ENCODE measurements at places on chromosomes 1 and 21.
A peak's percentile ranks its signal among the peaks of the same experiment; 100 is the strongest.

GRCh38 chr1:216119600-216119999 lies 303.6 kb downstream of the USH2A start:
- DNase-seq = no peak

GRCh38 chr1:193090865-193091264 lies 14.3 kb downstream of the GLRX2 start:
- no peak for DNase-seq

DNA sequence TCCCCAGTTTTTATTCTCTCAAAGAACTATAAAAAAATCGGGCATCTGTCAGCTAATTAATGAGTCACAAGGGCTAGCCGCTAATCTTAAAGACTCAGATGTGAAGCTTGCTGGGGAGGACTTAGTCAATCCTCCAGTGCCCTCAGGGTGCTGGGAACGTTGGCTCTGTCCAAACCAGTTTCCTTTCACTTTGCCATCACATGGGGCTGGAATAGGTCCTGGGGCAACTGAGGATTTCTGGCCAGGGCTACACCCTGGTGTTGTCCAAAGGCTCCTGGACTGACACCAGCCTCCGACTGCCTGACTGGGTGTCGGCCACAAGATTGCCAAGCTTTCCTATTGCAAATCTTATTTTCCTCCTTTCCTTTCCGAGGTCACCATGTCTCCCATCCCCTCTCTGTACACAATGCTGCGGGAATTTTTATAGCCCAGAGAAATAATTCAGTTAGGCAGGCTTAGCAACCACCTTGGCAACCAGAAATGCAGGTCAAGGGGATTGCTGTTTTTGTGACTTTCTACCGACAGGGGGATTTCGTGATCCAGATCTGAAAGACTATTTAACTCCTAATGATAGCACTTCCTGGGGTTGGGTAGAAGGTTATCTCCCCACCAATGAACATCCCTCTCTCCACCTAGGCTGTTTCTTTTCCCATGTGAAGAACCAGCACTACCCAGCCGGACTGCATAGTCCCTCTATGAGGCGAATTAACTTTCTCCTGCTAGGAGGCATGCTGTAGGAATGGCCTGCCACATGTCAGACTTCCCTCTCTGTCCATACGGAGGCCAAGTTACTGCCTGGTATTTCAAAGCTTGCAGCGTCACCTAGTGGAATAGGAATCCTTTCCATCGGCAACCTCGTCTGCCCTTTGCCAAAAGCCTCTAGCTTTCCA lies 29.9 kb upstream of the CTBS start:
- no peak for DNase-seq

- peak; percentile 40 for DNase-seq
Measured at GRCh38 chr1:41499591-41499990, 15.1 kb upstream of the EDN2 start.

DNA sequence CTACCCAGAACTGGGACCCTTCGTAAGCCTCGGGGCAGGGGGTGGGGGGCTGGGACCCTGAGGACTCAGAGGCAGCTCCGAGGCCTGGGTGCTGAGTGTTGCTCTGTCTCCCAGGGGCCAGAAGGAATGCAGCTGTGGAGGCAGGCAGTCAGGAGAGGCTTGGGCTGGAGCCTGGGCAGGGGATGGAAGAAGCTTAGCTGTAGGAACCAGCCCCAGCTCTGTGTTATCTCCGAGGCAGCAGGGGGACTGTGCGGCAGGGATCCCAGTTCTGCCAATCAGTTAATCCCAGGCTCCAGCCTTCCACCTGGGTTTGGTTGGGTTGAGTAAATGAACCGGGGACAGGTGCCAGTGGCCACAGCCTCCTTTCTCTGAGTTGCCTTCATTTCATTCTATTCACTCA lies 8.2 kb upstream of the GRIK3 start:
- DNase-seq = no peak

GRCh38 chr1:206886831-206887230 lies 10.4 kb upstream of the IL24 start:
- DNase-seq = no peak
